ENCODE measurements at places on chromosomes 7 and 10.

DNA sequence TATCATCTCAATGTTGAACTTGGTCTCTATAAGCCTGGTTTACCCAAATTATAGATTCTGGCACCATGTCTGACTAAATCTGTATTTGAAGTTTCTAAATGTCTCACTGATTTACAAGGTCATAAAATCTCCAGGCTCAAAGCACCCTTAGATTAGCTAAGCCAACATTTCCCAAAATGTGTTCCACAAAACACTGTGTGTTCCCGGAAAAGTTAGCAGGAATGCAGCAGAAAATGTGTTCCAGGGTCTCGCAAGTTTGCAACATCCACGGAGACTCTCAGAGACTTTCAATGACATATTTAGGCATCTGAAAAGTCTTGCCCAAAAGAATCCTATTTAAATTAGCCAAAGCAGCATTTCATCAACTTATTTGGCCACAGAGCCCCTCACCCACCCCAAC is 91.9 kb downstream of the SORBS1 start:
- DNase-seq: no peak

- DNase-seq: no peak
These were observed 425.8 kb upstream of the AUTS2 start for GRCh38 chr7:69172357-69173077.

DNA sequence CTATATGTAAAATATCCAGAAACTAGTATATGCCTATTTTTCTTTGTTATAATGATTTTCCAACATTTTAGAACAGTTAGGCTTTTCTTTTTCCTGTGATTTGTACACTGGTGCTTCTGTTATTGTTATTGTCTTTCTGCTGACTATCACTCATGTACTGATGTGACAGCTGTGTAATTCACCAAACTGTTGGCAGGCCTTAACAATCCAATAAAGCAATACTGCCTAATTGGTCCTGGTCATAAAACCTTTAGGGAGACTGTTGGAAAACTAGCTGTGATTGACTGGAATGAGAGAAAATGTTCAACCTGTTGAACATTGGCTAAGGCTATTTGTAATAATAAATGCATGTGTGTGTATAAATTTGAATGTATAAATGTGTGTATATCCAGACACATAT is 956.6 kb downstream of the REEP3 start:
- no peak for DNase-seq

GRCh38 chr10:7818295-7819120 is at the start of gene TAF3:
Gene TAF3, plus strand, starts transcription at chr10:7818505. Its CDS starts 205 bp downstream, at chr10:7818710.
- peak; percentile 89 for DNase-seq

GRCh38 chr10:13331646-13332045 is 16.4 kb downstream of the SEPHS1 start:
- DNase-seq: no peak

- no peak for DNase-seq
These were observed 51.1 kb upstream of the COMTD1 start for GRCh38 chr10:75286901-75287300.

DNA sequence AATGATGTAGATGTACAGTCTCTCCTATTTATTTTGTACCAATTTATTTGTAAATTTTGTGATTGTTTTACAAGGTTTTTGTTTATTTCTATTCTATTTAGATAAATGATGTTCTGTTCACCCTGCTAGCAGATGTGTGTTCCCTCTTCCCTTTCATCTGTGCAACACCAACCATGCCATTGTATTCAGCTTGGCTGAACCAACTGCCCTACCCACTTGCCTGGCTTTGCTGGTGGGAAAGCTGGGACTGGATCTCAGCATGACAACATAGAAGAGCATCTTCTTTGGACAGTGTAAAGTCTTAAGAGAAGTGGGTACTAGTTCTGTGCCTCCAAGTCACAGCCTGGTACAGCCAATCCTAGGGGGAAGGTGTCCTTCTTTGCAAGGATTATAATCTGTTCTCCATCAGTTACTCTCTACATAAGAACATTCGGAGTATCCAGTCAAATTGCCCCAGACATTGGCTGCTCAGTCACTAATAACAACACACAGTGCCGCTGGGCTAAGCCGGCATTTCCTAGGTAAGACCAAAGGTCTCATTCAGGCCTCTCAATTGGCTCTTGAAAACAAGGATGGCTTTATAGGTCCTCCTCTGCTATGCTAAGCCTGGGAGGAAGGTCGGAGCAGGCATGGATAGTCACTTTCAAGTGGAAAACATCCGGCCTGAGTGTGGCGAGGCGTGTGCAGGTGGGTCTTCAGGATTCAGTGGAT is 109.7 kb downstream of the NT5C2 start:
- DNase-seq: no peak

- no peak for DNase-seq
These were observed 12.6 kb upstream of the NPVF start for GRCh38 chr7:25240896-25241295.

- DNase-seq: no peak
These were observed 526.6 kb upstream of the GHITM start for GRCh38 chr10:83612746-83613145.

GRCh38 chr10:47225928-47226645 is 73.9 kb upstream of the GDF10 start:
- no peak for DNase-seq

DNA sequence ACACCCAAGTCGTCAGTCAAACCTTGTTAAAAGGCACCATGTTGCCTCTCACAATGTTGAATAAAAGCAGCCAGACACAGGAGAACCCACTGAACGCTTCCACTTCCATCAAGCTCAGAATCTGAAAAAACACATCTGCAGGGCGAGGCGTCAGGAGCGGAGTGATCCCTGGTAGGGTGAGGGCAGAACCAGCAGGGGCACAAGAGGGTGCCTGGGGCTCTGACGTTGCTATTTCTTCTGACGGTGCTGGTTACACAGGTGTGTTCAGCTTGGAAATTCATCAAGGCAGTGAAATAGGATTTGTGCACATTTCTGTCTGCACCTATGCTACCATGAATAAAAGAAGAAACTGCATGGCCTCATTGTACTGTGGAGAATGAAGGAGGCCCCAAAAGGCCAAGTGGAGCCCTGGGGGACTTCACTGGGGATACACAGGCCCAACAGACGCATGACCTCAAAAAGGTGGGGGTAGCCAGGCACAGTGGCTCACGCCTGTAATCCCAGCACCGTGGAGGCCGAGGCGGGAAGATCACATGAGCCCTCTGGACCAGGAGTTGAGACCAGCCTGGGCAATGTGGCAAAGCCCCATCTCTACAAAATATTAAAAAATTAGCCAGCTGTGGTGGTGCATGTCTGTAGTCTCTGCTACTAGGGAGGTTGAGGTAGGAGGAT is 19.2 kb upstream of the NCAPG2 start:
- no peak for DNase-seq

DNA sequence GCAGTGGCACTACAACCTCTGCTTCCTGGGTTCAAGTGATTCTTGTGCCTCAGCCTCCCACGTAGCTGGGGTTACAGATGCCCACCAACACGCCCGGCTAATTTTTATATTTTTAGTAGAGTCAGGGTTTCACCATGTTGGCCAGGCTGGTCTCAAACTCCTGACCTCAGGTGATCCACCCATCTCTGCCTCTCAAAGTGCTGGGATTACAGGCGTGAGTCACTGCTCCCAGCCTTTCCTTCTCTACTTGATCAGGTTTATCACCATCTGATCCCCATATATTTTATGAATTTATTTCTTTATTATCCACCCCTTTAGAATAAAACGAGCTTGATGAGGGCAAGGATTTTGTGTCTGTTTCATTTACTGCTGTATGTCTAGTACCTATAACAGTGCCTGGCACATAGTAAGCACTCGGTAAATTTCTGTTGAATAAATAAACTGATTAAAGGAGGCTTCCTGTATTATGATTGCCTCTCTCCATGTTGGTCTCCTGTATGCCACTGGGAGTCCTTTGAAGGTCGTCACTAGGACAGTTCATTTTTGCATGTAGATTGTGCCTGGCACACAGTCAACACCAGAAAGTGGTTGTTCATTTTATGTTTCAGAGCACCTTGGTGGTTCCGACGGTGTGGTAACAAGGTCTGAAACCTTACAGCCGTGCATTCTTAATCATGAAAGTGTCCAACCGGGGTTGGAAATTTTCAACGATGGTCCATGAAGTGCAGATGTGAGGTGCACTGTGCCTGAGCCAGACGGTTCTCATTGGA is 9.6 kb upstream of the EIF3A start:
- DNase-seq: no peak
